ENCODE measurements at places on chromosomes 11 and 22.

GRCh38 chr11:60966890-60967289 lies 4.6 kb upstream of the CD6 start:
- no peaks in the 10 kb centered on the region for H3K36me3 ChIP-seq
- no peak for DNase-seq
- H3K4me3 ChIP-seq: no peak overlapping the region
- no peaks in the 10 kb centered on the region for H3K27me3 ChIP-seq

DNA sequence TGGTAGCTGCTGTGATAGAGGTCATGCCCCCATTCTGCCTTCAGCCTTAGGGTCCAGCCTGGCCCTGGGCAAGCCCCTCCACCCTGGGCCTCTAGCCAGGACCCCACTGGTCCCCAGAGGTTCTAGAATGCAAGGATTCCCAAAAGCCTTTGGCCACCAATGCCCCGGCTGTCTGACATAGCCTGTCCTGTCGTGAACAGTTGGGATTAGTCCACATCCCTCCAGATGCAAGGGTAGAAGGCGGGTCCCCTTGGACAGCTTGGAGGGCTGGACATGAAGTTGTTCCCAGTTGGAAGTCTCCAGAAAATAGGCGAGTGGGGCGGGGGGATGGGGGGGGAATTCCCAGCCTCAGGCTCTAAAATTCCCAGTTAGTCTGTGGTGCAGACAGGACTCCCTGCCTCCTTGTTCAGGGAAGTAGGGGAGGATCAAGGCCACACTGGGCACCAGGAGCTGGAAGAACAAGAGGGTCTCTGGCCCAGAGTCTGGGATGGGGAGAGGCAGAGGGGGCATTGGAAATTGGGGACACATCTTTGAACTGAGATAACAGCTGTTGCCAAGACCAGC lies 5.2 kb upstream of the ADORA2A start:
- H3K36me3 ChIP-seq: no peaks in the 10 kb centered on the region
- H3K4me3 ChIP-seq: peak overlapping the region; percentile 60
- H3K27ac ChIP-seq: no peak overlapping the region
- no peak for DNase-seq
- peaks cover 30% of the 10 kb centered on the region for H3K4me1 ChIP-seq

DNA sequence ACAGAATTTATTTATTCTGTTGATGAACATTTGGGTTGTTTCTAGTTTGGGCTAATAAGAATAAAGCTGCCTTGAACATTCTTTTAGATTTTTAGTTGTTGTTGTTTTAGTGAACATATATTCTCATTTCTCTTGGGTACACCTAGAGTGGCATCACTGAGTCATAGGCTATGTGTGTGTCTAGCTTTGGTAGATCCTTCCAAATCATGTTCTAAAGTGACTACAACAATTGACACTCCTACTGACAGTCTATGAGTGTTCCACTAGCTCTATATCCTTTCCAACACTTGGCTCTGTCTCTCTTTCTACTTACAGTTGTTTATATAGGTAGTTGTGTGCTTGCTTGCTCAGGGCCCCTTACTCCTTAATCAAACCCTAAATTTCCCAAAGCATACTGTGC lies 346.0 kb upstream of the NCAM1 start:
- H3K4me1 ChIP-seq: no peaks in the 10 kb centered on the region
- H3K27ac ChIP-seq: no peak overlapping the region
- H3K27me3 ChIP-seq: peaks cover 21% of the 10 kb centered on the region
- H3K36me3 ChIP-seq: no peaks in the 10 kb centered on the region

GRCh38 chr11:124970925-124971324 lies 16.9 kb downstream of the CCDC15 start:
- peak overlapping the region; percentile 64 for H3K27ac ChIP-seq
- no peaks in the 10 kb centered on the region for H3K36me3 ChIP-seq
- H3K4me1 ChIP-seq: no peaks in the 10 kb centered on the region
- H3K27me3 ChIP-seq: no peaks in the 10 kb centered on the region
- no peak overlapping the region for H3K4me3 ChIP-seq
